ENCODE measurements at places on chromosomes 2 and 18.

DNA sequence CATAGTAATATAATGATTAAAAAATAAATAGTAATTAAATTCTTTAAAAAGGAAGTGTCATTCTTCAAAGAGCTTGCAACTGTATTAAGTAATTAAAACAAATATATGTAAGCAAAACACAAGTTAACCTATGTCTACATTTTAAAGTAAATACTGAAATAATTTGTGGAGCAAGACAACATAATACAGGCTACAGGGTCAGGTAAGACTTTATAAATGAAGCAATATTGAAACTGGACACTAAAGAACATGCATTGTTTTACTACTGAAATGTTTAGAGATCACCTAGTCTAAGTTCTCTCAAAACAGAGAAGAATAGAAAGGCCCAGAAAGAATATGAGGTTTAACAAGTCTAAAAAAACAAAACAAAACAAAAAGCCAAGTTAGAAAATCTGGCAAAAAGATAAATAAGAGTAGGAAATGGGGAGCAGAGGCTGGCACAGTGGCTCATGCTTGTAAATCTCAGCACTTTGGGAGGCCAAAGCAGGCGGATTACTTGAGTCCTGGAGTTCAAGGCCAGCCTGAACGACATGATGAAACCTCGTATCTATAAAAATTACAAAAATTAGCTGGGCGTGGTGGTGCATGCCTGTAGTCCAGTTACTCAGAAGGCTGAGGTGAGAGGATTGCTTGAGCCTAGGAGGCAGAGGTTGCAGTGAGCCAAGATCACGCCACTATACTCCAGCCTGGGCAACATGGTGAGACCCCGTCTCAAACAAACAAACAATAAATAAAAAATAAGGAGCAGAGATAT is 34.4 kb downstream of the VPS54 start:
- DNase-seq: no peak

- DNase-seq: no peak
Measured at GRCh38 chr2:131046918-131047652, 46.2 kb downstream of the FAM168B start.

DNA sequence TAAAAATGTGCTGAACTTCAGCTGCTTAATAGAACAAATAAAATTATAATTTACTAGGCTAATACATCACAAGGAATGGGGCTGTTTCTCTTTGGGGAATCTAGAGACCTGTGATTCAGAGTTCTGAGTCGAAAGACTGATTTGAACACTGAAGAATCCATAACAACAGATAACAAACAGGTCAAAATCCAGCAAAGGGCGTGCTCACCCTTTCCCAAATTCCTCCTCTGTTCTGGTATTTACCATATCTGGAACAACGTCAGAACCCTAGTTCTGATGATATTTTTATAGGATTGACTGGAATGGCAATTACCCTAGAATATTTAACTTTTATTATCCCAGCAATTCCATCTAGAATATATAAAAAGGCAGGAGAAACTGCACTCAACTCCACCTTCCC is 66.0 kb upstream of the ITGA6 start:
- no peak for DNase-seq

DNA sequence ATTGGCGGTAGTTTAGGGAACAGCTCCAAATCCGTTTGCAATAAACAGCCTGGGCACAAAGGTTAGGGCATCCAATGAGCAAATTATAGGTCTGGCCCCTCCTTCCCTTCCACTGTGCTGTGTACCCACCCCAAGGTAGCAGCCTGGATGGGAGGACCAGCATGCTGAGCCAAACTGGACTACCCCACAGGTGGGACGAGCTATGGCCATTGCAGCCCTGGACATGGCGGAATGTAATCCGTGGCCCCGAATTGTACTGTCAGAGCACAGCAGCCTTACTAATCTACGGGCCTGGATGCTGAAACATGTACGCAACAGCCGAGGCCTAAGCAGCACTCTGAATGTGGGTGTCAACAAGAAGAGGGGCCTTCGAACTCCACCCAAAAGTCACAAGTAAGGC is 6.7 kb downstream of the AGBL5 start:
- DNase-seq: no peak

DNA sequence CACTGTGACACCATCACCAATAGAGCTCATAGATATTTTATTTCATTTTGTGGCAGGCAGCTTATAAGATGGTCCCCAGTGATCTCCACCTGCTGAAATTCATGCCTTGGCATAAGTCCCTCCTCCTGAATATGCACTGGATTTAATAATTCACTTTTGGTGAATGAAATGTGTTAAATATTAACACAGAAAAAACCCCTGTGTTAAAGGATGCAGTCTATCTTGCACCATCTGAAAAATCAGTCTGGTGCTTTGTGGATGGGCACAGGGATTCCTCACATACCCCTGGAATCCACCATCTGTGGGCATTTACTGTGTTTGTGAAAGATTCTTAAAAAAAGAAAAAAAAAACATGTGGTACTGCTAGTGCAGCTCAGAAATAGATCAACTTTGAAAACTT is 26.1 kb upstream of the WIPF1 start:
- DNase-seq: no peak

DNA sequence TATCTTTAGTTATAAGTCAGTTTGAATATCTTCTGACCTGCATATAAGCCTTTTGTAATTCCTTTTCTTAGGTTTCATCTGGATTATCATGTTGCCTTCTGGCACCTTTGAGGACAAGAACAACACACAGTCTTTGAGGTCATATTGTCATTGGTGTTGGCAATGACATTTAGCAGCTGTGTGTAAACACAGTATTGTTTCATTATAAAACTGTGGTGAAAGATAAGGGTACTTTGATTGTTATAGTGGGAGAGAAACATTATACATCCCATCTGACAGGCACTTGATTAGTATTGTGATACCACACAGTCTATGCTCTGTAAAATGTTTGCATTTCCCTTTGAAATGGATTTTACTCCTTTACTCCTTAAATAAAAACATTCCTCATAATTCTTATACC is 313.5 kb downstream of the RPRM start:
- DNase-seq: no peak

DNA sequence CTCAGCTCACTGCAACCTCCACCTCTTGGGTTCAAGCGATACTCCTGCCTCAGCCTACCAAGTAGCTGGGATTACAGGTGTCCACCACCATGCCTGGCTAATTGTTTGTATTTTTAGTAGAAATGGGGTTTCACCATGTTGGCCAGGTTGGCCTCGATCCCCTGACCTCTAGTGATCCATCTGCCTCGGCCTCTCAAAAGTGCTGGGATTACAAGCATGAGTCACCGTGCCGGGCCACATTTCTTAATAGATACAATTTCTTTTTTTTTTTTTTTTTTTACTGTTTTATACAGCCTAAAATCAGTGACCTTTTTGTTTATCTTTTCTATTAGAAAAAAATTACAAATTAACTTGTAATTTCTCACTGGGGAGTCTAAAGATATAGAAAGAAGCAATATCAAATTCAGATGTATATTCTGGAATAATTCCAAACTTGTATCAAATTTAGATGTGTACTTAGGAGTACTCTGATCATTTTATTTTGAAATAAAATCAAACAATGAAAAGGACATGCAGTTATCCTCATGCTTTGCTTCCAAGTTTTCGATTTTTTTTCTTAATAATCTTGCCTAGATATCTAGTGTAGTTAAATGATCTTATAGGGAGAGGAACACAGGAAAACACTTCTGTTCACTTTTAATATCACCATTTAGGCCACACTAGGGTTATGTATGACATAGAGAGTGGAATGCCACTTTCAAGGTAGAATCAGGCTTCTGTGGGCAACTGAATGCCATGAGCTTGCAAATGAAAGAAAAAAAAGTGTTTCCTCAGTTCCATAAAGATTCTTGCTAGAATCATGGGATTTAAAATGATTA is 1089.3 kb downstream of the SUCLG1 start:
- DNase-seq: no peak
